ENCODE measurements at places on chromosomes 13 and 19.

GRCh38 chr13:105336706-105337576 is 1198.5 kb downstream of the EFNB2 start:
- DNase-seq = no peak

GRCh38 chr13:77779552-77780272 is 82.2 kb downstream of the SLAIN1 start:
- peak; percentile 26 for DNase-seq

DNA sequence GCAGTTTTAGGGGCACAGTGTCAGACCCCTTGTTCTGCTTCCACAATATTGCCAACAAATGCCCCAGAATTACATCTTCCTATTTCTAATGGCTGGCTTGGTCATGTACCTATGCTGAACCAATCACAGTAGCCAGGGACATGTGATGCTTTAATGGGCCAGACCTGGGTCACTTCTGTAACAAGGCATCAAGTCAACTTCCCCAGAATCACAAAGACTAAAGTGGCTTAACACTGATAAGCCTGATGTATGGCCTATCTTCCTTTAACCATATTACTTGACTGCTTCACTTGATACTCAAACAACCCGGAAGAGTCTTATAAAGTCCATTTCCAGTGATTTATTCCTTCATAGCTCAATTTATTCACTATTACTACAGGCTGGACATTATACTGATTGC is 19.6 kb downstream of the LNX2 start:
- DNase-seq = no peak

DNA sequence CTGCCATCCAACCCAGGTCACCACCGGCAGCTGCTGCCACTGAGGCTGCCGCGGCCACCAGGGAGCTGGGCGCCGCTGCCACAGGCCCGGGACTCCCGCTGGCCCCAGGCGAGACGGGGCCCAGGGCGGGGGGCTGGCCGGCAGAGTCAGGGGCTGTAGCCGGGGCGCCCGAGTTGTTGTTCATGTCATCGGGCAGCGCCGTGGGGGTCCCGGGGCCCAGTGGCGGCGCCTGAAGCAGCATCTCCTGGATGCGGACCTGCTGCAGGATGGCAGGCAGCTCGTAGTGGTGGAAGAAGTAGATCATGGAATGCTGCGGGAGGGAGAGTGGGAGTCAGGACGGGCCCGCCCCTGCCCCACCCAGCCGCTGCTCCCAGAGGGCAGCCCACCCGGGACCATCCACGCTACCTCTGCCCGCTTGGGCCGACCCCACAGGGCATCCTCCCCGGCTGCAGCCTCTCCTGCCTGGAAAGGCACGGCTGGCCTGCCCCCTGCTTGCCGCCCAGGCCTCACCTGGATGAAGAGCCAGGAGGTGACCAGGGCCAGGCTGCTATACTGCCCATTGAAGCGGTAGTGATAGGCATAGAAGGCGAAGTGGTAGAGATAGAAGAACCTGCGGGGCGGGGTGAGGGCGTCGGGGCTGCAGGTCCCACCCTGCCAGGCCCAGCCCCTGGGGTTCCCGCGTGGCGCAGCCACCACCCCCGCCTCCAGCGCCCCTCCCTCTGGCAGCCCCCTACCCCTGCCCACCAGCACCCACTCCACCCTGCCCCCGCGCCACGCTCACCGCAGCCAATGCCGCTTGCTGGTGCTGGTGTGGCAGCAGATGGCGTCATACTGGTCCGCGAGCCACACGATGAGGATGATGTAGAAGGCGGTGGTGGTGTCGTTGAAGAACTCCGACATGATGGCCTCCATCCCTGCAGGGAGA is 10.1 kb downstream of the TMEM259 start:
- DNase-seq = no peak

DNA sequence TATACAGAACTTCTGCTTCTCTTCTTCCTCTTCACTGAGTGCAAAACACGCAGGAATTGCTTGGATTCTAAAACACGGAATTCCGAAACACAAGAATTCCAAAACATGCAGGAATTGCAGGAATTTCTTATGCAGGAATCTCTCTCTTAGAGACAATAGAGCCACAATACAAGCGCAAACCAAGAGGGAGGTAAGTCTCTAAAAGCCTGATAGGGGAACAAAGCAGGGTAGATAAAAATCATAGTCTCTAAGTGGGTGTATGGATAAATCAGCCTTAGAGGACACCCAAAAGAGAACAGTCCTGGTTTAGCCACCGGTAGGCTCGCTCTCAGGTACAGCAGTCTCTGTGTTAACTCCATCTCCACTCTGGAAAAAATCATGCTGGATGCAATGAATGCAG is 112.9 kb downstream of the LHFPL6 start:
- no peak for DNase-seq

- DNase-seq = peak; percentile 87
These were observed 607 bp downstream of the PLEKHJ1 start for GRCh38 chr19:2235381-2236063.

- DNase-seq = no peak
These were observed 18.6 kb upstream of the RASA3 start for GRCh38 chr13:114151031-114151430.

DNA sequence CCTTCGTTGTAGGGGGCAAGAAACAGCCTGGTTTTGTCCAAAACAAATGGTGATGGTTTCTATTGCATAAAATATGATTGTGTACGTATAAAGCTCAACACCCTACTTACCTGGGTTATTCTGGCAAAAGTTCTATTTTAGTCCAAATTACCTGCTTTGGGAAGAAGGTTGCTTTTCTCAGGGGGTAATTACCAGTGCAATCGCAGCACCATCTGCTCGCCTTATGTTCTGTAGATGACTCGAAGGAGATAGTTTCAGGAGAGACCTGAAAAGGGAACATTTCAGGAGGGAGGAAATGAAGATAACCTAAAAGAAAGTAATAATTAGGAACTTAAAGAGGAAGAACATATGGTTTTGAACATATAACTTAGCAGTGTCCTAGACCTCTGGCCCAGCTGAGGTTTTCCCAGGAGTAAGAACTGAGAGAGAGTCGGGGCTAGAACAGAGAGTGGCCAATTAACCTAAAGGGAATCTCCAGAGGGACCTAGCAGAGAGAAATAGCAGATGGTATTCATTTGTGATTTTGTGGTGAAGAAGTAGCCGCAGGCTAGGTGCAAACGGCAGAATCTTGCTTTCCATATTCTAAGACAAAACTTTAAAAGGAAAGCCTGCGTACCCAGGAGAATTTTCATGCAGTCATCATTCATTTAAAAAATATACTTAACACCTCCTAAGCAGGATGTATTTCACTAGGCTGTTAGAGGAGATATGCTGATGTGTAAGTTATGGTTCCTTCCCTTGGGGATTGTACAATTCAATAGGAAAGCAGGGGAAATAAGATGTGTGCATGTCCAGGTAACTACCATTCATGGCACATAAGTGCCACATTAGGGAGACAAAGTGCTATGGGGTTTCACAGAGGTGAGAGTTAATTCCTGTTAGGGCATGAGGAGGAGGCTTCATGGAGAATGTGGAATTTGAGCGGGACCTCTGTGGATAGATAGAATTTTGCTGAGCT is 113.0 kb upstream of the SLC10A2 start:
- no peak for DNase-seq

- DNase-seq = peak; percentile 100
These were observed 4.1 kb upstream of the EMP3 start for GRCh38 chr19:48321372-48321621.

DNA sequence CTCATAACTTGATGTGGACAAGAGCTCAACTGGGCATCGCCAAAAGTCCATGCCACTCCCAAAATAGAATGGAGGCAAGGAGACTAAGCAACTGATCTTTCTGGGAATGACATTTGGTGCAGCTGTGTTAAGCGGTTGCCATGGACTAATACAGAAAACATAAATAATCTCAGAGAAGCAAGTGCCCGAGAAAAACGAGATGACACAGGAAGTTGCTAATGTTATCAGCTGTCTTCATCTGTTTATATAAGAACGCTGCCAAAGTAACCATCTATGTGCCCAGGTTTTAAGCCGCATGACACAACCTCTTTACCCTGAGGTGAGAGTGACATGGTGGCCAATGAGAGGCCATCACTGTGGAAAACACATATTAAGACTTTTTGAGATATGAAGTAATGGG is 54.9 kb upstream of the SACS start:
- DNase-seq = no peak

GRCh38 chr13:48726711-48727110 is 73.0 kb downstream of the CYSLTR2 start:
- DNase-seq = no peak

- DNase-seq = no peak
These were observed 113.0 kb downstream of the ATP11A start for GRCh38 chr13:112802802-112803195.

DNA sequence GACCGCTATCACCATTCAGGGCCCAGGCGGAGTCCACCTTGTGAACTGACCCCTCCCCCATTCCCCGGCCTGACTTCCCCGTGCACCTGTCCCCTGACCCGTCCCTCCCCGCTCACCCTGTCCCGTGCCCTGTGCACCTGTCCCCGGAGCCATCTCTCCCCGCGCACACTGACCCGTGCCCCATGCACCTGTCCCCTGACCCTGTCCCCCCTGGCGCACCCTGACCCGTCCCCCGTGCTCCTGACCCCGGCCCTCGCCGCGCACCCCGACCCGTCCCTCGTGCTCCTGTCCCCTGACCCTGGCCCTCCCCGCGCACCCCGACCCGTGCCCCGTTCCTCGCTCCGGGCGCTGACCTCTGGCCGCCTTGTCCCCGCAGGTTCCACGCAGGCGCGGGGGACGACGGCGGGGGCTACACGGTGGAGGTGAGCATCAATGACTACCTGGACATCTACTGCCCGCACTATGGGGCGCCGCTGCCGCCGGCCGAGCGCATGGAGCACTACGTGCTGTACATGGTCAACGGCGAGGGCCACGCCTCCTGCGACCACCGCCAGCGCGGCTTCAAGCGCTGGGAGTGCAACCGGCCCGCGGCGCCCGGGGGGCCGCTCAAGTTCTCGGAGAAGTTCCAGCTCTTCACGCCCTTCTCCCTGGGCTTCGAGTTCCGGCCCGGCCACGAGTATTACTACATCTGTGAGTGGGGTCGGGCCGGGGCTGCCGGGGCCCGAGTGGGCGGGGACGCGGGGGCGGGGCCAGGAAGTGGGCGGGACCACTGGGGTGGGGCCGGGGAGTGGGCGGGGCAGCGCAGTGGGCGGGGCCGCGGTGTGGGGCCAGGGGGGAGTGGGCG is 9.7 kb downstream of the EFNA2 start:
- no peak for DNase-seq

DNA sequence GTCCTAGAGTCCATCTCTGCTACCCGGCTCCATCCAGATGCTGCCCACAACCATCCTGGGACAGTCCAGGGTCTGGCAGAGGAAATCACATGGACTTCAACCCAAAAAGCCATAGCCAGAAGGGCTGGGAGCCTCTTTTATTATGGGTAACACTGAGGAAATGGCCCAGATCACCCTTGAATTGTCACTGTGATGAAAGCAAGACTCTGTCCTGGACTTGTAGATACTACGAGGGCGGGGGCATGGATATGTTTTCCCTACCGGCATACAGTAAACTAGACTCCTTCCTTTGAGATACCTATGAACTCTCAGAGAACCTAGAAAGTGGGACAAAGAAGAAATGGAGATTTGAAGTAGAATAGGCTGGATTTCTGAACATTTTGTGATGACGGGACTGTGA is 110.3 kb downstream of the LACC1 start:
- no peak for DNase-seq

- peak; percentile 15 for DNase-seq
These were observed 6.3 kb downstream of the CALM3 start for GRCh38 chr19:46607448-46607841.

GRCh38 chr19:7072541-7072940 is 3.0 kb downstream of the ZNF557 start:
- DNase-seq = peak; percentile 3

DNA sequence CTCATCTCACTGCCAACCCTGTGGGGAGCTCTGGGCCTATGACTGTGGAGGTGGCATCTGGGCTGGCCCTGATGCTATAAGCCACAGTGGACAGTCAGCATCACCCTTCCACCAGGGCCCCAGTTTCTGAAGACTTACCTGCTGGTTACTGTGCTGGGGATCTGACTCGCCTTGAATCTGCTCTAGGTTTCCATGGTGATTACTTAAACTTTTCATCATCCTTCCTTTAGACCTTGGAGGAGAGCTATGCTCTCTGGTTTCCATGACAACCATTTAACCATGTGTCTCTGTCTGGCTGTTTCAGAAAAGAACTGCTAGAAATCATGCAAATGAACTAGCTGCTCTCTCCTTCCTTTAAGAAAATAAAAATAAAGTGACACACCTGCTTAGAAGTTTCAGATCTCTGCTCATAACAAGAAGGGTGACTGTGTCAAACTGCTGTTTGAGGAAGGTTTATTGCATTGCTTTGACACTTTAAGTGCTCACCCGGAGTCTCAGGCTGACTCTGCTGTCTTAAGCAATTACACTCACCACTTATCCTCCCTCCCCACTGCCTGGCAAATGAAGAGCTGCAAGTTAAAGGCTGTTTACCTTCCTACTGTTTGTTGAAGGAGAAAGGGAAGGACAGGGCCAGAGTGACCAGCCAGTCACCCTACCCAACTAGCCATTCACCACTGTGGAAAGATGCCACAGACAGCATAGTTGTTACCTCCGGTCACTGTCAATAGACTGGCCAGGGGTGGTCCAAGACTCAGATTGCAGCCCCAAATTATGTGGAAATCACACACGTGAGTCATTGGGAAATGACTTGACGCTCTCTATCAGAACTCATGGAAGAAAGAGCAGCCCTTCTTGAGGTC is 87.6 kb downstream of the HSPH1 start:
- DNase-seq = no peak

DNA sequence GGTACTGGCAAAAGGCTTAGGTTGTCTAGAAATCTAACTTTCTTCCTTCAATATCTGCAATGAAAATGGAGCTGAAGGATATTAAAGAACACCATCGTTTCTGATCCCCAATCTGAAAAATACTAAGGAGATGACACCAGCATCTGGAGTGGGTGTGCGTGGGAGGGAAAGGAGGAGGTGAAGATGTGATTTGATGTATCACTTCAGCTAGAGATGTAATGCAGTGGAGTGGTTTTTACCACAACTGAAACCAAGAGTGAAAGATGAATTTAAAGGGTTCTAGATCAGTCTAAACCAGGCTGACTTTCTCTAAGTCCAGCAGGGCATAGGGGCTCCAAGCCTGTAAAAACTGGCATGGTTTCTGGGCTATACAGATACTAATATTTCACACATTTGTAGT is 148.4 kb downstream of the AKAP11 start:
- no peak for DNase-seq

DNA sequence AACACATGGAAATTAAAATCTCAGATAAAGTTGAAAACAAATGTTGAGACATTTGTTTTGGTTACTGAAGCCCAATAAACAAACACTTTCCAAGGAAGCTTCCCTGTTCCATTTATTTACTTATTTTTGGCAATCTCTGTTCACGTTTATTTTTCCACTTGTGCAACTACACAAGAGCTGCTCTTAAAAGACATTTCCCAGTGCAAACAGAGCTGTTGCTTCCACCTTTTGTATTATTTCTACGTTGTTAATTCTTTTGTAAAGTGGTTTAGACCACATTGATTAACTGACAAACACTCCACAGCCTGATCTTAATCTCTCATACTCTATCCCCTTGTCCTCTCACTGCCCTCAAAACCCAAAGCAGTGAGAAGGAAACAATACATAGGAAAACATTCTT is 757.6 kb downstream of the LIG4 start:
- no peak for DNase-seq

All from colonic mucosa (tissue), 4 donors.